ENCODE measurements at places on chromosomes 7 and 10.

DNA sequence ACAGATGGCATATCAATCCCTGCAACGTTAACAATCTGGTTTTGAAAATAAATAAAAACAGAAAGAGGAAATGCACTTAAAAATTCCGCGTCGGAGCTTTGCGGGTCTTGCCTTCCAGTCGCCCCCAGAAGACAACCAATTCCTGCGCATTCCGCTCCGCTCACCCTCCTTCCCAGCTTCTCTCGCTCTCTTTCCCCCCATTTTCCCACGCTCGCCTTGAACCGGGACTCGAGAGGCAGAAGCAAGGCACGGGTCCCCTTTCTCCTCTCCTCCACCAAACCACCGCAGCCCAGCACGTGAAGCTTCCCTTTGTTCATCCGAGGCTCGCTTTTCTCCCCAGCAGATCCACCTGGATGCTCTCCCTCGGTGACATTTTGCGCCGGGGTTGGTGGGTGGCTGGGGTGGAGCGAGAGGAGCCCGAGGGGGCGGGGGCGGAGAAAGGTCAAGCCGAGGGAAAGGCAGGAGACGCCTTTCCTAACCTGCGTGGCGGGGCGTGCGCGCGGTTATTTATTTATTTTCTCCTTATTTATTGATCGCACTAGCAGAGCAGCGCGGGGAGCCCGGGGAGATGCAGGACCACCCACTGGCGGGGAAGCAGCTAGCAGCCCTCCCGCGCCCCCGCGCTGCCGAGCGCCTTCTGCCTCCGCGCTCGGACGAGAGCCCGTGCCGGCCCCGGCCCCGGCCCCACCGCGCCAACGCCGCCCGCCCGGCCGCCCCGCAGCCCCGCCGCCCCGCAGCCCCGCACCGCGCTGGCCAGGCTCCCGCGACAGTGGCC is at the start of gene KCND2:
TSS of gene KCND2 (plus strand) at position 475 of the 775 bp plus-strand sequence.
- DNase-seq: no peak

- no peak for DNase-seq
Observed at GRCh38 chr10:13853854-13854253, 267.1 kb downstream of the PRPF18 start.

DNA sequence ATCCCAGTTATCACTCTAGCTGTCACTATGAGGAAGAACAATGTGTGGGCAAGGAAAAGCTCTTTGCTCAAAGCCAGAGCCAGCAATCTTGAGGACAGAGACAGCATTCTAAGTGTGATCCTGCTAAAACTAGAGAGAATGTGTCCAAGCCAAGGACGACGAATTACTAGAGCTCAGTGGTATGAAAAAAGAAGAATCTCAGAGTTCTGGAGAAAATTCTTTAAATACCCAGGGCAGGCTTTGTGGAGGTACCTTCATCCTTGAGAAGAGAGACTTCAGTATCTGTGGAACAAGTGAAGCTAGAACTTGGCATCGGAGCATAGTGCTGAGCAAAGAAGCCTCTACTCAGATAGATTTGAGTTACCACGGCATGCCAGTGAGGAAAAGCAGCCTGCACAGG is 209.8 kb downstream of the TRIL start:
- DNase-seq: no peak

GRCh38 chr7:105673367-105674084 is 92.2 kb upstream of the EFCAB10 start:
- DNase-seq: no peak

- DNase-seq: no peak
Observed at GRCh38 chr7:118949031-118949430, 724.5 kb downstream of the ANKRD7 start.

GRCh38 chr7:101936611-101937231 is 119.3 kb downstream of the CUX1 start:
- DNase-seq: no peak

- no peak for DNase-seq
Observed at GRCh38 chr10:35204650-35205319, 78.1 kb downstream of the CREM start.

- no peak for DNase-seq
Observed at GRCh38 chr7:36717586-36717985, 6.7 kb downstream of the AOAH start.

GRCh38 chr10:114751856-114752255 is 69.7 kb upstream of the FHIP2A start:
- DNase-seq: no peak

- DNase-seq: no peak
Observed at GRCh38 chr10:130895161-130895560, 416.4 kb downstream of the TCERG1L start.

- peak; percentile 20 for DNase-seq
Observed at GRCh38 chr7:157411580-157411979, 74.8 kb downstream of the DNAJB6 start.

- no peak for DNase-seq
Observed at GRCh38 chr10:116111483-116112095, 161.4 kb downstream of the GFRA1 start.

GRCh38 chr10:77380723-77381122 is 256.9 kb downstream of the KCNMA1 start:
- no peak for DNase-seq

DNA sequence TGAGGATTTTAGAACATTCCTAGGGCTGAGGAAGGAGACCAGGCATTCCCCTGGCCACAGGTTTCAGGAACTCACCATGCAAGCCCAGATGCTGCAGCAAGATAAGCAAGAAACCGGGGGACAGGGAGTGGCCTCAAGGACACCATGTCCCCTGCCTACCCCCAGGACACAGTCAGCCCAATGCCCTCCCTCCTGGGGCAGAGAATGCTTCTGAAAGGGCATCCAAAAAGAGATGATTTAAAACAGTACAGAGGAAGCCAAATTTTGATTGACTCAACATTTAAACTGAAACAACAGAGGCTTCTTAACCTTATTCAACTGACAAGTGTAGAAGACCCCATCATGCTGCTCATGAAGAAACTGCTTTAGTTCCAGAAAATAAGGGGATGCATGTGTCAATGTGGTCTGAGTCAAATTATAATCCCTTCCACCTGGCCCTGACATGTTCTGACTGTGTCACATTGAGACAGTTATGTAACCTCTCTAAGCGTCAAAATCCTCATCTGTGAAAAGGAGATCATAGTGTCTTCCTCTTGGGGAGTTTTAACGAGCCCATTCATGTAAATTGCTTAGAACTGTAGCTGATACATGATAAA is 60.0 kb downstream of the ICA1 start:
- no peak for DNase-seq

DNA sequence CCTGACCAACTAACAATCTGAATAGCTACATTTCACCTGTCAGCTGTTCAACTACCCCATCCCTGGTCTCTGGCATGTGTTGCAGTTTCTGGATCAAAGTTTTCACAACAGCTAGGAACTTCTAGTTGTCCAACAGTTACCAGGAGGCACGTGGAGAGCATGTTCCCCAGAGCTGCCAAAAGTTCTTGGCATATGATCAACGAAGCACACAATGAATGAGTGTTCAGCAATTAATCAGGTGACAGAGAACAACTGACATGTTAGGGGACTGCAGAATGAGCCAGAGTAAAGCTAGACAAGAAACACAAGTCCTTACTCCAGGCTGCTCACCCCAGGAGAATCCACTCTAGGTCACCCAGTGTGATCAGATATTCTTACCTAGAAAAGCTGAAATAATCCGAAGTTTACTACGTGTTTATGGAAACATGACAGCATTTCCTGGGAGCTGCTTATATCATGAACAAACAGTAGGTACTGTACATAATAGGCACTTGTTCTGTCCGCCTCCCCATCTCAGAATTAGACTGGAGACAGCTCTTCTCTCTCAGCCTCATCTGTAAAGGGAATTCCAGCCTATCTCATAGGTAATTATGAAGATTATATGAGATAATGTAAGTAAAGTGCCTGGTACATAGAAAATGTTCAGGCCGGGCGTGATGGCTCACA is 50.6 kb downstream of the ZNF438 start:
- DNase-seq: no peak

DNA sequence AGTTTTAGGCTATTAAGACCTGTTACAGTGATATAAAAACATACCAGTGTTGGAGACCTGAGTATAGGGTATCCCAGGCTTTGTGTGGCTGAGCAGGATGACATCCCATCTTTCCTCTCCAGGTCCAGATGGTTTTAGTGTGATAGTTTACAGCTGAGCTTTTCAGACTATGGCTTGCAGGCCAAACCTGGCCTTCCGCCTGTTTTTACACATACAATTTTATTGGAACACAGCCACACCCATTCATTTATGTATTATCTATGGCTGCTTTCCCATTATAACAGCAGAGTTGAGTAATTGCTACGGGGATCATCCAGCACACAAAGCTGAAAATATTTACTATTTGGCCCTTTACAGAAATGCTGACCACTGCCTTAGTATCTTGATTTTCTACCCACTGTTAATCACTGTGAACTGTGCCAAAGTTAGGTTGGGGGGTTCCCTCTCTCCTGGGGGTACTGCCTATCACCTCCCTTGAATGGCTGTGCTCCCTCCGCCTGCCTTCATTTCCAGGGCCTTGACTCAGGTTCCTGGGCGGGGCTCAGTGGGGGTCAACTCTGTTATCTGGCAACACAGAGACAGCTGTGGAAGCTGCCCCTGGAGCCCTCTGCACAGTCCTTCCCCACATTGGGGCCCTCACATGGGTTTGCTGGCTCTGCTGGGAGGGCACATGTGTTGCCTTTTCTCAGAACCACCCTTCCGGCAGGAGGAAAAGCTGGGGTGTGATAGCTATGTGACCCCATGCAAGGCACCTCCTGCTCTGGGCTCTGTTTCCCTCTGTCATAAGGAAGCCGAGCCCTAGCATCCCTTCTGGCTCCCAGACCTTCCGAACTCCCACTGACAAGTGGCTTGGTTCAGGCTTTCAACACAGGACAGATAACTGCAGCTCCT is 40.3 kb upstream of the SH2D4B start:
- DNase-seq: no peak
